Activated CD4-positive, alpha-beta T cell treated with anti-CD3 and anti-CD28 coated beads, Interleukin-2, amount 50 U/mL, for 24 hours (primary cell): ENCODE measurements at places on chromosomes 6 and 20.

- no peak for DNase-seq
Observed at GRCh38 chr6:108738684-108739416, 109.4 kb upstream of the ARMC2 start.

DNA sequence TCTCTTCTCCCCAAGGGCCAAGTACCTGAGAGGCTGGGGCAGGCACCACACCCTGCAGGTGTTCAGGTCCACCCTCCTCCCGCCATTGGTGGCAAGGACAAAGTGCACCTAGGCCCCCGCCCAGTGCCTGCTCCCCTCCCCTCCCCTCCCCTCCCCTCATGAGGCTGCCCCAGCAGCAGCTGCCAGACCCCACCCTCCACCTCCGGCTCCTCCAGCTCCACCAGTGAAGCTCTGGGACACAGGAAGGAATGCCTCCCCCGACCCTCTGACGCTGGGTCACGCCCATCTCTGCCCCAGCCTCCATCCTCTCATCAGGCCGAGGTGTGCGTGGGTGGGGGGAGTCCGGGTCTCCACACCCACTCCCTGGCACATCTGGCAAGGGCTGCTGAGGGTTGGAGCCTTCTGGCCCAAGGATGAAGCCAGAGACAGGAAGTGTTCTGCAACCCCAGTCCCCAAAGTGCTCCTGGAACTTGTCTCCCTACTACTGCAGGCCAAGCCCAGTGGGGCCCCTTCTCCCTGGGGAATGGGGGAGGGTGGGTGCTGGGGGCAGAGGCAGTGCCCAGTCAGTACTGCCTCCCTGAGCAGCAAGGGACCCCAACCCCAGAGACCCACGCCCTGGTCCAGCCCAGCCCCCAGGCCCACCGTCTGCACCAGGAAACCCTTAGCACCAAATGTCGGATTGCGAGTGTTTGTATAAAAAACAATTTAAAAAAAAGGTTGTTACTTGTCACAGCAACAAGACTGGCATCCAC lies 1.6 kb upstream of the UCKL1 start:
- no peak for DNase-seq

GRCh38 chr6:56595490-56596122 lies 47.1 kb downstream of the DST start:
- DNase-seq, result peak; percentile 43

DNA sequence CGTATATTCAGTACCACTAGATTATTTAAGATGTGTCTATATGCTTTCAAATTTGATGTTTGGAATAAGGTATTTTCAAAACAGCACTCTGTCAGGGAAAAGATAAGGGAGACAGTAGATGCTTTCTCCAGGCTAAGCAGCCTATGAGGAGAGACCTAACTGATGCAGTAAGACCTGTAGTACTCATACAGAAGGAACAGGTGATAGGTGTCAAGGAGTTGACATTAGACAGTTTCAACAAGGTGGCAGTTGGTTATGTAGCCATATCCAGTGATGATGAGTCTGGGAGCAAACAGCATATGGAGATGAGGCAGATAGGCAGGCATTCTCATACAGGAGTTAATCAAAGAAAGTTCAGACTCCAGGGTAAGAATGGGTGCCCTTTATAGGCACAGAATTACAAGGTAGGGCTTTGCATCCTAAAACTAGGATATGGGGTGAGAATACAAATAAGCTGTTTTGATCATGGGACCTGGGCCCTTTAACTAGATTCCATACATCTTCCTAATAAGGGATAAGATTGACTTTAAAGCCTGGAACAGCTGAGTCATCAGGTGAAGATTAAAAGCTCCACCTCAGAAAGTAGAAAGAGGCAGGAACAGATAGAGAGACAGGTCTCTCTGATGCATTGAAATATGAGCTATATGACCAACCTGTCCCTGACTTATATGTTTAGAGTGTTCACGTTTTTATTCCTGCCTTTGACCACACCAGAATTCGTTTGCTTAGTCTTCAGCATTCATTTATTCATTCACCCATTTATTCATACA lies 7.9 kb downstream of the RSPH4A start:
- DNase-seq, result no peak

DNA sequence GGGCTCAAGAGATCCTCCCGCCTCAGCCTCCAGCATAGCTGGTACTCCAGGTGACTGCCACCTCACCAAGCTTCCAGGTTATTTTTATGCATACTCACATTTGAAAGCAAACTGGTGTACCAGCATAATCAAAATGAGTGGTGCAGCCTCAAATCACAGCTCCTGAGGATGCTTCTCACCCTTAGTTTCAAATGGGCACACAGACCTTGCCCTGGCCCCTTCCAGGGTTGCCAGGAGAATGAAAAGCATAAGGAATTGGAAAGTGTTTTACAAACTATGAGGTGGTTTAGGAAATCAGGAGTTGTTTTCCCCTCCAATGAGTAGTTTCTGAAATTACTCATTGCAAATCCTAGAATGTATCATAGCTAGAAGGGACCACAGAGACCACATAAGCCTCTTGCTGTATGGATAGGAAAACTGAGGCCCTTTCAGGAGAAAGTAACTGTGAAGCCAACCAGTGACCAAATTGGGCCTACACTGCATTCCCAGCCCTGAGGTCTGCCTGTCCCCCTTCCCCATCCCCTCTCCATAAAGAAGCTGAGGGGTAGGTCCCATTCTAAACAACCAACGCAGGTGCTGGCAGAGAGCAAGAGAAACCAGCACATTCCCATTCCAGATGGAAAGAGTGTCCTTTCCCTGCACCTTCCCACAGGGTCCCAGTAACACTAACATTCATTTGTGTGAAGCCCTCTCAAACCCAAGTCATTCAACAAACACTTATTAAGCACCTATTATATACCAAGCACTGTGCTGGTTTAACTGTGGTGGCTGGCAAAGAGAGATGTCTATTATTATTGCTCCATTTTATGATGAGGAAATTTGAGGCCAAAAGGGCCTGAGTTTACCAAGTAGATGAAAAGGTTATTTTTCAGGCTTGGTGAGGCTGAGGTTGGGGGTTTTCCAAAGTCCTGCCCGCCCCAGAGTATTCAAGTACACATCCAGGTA lies 2.1 kb upstream of the E2F1 start:
- no peak for DNase-seq
